ENCODE measurements at places on chromosomes 3 and 15.

DNA sequence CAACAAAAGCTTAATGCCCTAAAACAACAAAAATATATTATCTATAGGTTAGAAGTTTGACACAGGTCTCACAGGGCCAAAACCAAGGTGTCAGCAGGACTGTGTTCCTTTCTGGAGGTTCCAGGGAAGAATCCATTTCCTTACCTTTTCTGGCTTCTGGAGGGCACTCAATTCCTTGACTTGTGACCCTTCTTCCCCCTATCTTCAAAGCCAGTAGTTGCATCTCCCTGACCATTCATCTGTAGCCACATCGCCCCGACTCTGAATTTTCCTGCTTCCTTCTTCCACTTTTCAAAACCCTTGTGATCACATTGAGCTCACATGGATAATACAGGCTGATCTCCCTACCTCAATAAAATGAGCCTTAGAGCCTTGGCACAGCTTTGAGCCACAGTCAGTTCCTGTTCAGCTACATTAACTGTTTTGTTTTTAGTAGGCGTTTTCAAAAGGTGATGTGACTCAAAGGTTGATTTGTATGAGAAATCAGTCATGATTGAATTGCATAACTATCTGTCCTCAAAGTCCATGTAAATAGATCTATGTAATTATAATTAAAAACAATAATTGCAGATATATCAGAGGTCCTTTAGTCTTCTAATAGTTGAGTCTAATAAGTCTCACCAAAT is 12.4 kb downstream of the PFN2 start:
- DNase-seq = no peak

GRCh38 chr3:50390508-50391224 is 31.3 kb upstream of the TMEM115 start:
- DNase-seq = no peak

DNA sequence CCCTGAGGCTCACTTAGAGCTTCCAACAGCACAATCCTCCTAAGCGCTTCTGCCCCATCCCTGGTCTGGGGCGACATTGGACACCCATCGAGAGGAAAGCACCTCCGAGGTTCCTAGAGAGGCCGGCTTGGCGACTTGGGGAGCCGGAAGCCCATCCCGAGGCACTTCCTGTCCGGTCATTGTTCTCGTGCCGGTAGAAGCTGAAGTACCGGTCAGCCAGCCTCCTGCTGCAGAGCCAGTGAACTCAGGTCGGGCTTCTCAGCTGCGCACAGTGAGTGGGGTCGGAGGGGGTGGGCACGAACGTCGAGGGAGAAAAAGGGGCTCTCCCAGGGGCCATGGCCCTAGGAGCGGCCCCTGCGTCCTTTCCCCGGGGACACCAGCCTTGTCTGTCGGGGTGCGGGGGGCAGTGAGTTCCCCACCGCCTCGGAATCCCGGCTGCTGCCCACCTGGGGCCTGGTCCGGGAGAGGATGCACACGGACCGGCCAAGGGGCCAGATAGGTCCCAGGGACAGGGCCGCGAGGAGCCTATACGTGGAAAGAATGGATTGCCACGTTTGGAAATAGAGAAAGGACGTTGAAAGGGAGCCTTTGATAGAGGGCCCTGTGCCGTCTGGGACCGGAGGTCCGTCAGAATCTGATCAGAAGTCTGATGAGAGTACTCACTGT is at the start of gene ZNF35:
TSS of gene ZNF35 (plus strand) at position 169 of the 666 bp plus-strand sequence. CDS start 2,336 bp downstream, outside the sequence.
- peak; percentile 94 for DNase-seq

DNA sequence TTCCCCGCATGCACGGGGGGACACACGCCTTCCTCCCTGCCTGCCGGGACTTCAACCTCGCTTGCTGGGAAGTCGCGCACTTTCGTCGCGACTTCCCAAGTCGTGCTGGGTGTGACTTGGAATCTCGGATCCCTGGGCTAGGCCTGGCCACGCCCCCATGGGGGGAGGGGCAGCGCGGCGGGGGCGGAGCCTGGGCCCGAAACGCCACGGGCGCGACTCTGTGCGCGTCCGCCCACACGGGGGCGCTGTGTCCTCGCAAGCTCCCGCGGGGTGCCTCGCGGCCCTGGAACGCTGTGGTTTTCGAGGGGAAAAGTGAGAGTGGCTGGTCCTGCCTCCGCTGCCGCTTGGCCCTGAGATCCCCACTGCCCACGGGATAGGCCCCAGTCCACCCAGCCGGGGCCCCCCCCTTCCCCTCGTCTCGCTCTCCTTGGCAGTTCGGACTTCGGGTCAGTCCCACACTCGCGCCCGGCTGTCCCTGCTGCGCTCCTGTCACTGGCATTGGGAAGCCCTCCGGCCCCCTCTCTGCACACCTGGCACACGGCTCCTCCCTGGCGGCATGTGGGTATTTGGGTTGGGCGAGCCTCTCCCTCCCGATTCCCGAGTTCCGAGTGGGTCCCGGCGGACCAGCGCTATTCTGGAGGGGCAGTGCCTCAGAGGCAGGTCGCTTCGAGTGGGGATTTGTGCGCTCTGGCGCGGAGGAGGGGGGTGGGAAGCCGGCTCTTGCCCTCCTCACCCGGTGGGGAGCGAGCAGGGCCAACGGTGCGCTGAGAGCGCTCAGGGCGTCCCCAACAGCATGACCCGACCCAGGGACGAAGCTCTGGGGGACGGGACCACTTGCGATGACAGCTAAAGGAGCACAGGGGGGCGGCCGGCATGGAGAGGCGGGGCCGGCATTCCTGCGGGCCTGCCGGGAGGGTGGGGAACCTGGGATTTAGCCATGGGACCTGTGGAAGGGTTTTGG is 23.6 kb downstream of the SEC61A1 start:
- DNase-seq = peak; percentile 72

DNA sequence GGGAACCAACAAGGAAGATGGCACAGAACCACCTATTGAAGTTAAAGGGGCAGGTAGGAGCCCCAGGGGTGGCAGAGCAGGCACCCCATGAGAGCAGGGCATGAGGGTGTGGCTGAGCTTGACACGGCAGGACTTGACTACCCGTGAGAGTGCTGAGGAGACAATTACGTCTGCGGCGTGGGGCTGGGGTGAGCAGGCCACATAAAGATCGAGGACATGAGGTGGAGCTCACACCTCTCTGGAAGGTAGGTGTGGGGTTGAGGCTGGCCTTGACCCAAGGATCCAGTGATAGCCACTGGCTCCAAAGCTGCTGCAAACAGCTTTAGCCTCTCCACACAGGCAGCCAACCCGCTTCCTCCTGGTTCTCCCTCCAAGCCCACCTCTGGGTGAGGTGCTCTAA is 64.5 kb downstream of the PCSK6 start:
- no peak for DNase-seq

- no peak for DNase-seq
Measured at GRCh38 chr3:133477487-133477886, 77.6 kb downstream of the BFSP2 start.

- no peak for DNase-seq
Measured at GRCh38 chr3:115164374-115165221, 17.5 kb upstream of the ZBTB20 start.

- DNase-seq = no peak
Measured at GRCh38 chr3:97430601-97431000, 334.0 kb upstream of the ARL6 start.

- no peak for DNase-seq
Measured at GRCh38 chr15:71970435-71970834, 147.5 kb downstream of the MYO9A start.

- peak; percentile 53 for DNase-seq
Measured at GRCh38 chr3:57949785-57950615, 58.2 kb upstream of the FLNB start.

DNA sequence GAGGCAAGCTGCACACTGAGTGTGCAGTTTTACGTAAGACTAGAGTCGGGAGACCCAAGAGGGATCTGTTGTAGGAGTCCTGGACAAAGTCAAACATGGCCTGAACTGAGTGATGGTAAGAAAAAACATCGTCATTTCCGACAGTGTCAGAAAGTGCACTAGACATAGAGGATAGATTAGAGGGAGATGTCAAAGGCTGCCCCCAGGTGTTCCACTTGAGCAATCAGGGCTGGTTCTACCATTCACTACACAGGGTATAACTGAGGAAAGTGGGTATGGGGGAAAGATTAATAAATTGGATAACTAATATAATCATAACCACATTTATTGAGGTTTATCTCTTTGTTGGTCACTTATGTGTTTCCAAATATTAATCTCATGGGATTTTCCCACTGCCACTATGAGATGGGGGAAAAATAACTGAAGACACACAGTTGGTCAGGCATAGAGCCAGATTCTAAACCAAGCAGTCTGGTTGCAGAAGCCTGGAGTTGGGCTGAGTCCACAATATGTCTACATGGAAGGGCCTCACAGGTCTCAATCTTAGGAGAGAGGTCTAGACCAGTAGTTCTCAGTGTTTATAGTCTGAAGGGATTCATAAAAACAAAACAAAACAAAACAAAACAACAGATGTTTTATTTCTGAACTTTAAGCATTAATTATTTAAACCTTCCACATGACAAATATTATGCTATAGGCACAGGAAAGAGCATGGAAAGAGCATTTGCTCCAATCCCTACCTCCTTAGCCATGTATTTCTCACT is 766.5 kb downstream of the NTRK3 start:
- DNase-seq = no peak

- no peak for DNase-seq
Measured at GRCh38 chr3:127110982-127111693, 81.8 kb upstream of the PRR23E start.

DNA sequence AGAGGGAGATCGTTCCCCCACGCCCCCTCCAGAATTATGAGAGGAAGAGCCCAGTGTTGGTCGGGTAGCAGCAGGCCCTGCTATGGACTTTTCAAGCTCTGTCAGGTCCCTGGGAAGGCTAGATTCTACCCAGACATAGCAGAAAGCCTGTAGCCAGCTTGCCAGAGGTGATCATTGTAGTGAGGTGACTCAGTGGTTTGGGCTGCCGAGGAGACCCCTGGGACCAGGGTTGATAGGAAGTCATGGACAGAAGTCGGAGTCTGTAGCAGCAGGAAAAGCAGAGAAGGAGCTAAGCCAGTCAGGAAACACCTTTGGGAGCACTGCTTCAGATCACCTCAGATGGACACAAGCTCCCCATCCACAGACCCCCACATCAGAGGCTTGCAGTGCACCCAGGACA is 67.7 kb downstream of the CCNL1 start:
- no peak for DNase-seq

GRCh38 chr3:77935418-77935817 is 895.5 kb downstream of the ROBO2 start:
- peak; percentile 35 for DNase-seq
